Lower leg skin (tissue), 4 donors: ENCODE measurements at places on chromosomes 5 and 9. TPM values are rescaled to one million over a fixed set of nuclear protein-coding genes. Genes with fewer than 3 reads are reported as not detected.

Gene PCDHGA4
- total RNA-seq: 4.3 TPM

DNA sequence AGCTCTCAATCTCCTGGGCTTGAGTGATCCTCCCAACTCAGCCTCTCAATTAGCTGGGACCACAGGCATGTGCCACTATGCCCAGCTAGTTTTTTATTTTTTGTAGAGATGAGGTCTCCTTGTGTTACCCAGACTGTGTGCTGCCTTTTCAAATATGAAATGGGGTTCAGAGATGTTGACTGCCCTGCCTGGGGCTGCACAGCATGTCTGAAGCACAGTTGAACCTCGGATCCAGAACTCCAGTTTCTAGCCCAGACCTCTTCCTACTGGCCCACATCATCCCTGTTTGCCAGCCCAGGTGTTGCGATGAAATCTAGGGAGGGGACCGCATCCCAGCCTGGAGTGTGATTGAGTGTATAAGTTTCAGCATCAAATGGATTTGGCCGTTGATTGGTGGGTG is 69.4 kb downstream of the HMCN2 start:
- DNase-seq: no peak

DNA sequence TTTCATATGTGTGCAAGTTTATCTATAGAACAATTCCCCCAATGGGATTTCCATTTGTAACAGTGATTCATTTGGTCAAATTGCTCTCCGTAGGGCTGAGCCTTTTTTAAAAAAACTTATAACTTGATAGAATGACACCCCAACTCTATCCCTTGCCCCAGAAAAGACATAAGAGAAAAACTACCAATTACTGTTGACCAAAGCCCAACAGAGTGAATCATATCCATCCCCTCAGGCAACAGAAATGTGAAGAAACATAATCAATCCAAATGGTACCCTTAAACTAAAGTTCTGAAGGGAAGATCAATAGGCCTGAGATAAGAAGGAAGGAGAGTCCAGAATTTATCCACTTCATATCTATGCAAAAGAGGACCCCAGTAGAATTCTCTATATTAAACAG is 17.8 kb downstream of the TICAM2 start:
- DNase-seq: no peak

GRCh38 chr5:26192486-26192885 is 845.9 kb downstream of the CDH9 start:
- no peak for DNase-seq
